ENCODE measurements at places on chromosomes 3 and 15.

DNA sequence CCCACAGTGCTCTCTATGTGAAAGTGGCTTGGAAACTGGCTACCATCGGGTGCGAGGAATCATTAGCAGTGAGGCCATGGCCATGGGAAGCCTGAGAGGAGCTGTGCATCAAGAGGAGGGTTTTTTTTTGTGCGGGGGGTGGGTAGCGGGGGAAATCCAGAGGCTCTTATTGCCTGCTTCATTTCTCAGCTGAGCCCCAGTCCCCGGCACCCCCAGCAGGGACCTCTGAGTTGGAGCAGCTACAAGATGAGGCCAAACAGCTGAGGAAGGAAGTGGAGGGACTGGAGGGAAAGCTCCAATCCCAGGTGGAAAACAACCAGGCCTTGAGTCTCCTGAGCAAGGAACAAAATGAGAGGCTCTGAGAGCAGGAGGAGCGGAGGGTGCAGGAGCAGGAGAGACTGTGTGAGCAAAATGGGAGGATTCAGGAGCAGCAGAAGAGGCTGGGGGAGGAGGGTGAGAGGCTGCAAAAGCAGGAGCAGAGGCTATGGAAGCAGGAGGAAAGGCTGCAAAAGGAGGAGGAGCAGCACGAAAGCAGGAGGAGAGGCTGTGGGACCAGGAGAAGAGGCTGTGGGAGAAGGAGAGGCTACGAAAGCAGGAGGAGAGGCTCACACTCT lies 76.7 kb downstream of the ADAMTS7 start:
- no peak for DNase-seq

DNA sequence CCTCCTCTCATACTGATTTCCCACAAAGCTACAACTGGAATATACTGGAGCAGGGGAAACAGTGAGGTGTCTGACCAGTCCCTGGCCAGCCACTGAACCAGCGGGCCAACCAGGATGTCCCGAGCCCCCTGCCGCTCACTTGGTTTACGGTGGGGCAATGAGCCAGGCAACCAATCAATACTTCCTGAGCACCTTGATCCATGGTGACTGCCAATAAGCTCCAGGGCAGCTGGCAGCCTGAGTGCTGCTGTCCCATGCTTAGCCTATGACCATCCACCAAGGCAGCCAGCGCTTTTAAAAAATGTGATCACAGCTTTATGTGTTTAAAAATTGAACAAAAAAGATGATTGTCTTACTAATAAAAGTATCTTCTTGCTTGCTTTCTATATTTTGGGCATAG lies 4.2 kb downstream of the SCN10A start:
- no peak for DNase-seq

GRCh38 chr3:30692498-30693130 lies 86.2 kb downstream of the TGFBR2 start:
- no peak for DNase-seq

GRCh38 chr15:100116416-100117190 lies 225.2 kb downstream of the ADAMTS17 start:
- DNase-seq, result no peak

DNA sequence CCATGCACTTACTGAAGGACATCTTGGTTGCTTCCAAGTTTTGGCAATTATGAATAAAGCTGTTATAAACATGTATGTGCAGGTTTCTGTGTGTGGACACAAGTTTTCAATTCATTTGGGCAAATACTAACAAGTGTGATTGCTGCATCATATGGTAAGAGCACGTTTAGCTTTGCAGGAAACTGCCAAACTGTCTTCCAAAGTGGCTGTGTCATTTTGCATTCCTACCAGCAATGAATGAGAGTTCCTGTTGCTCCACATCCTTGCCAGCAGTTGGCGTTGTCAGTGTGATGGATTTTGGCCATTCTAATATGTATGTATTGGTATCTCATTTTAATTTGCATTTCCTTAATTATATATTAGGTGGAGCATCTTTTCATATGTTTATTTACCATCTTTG lies 280.1 kb downstream of the SV2B start:
- DNase-seq, result no peak

GRCh38 chr3:120324190-120324589 lies 25.0 kb downstream of the LRRC58 start:
- DNase-seq, result no peak
